Epithelial cell of proximal tubule (primary cell): ENCODE measurements at places on chromosomes 3 and 15. TPM values are rescaled to one million over a fixed set of nuclear protein-coding genes. Genes with fewer than 3 reads are reported as not detected.

Gene TRIM42
- not detected in 2 replicates for total RNA-seq

Gene ALPK3
- total RNA-seq, result 24.7 and 30.8 TPM in 2 replicates

Gene SPPL2A
- total RNA-seq, result 87.0 and 95.9 TPM in 2 replicates

Gene C3orf49
- not detected in 2 replicates for total RNA-seq

Gene NAA80
- 8.5 and 19.4 TPM in 2 replicates for total RNA-seq

Gene NR1I2
- 0.14 and 0.69 TPM in 2 replicates for total RNA-seq

Gene MCTP2
- 5.0 and 7.5 TPM in 2 replicates for total RNA-seq

Gene USP8
- 35.1 and 35.9 TPM in 2 replicates for total RNA-seq

Gene SLC22A13
- not detected in 2 replicates for total RNA-seq

Gene KLHL40
- total RNA-seq, result not detected in 2 replicates

Gene CLN6
- 14.9 and 55.0 TPM in 2 replicates for total RNA-seq

Gene CHRM5
- total RNA-seq, result not detected in 2 replicates

DNA sequence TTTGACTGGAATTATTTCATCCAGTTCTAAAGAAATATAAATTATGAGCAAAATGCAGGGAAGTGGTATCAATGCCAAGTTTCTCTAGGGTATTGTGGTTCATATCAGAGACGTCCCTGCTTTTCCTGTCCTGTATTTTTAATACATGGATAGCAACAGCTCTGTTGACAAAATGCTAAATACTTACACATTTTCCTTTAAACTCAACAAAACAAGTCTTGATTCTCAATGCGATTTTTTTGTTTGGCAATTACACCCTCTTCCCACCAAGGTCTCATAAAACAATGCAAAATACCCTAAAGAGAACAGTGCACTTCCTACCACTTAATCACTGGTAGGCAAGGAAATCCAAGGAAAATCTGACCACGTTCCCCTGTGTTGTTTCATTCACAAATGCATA lies 120.0 kb downstream of the DUT start:
- DNase-seq, result no peak

DNA sequence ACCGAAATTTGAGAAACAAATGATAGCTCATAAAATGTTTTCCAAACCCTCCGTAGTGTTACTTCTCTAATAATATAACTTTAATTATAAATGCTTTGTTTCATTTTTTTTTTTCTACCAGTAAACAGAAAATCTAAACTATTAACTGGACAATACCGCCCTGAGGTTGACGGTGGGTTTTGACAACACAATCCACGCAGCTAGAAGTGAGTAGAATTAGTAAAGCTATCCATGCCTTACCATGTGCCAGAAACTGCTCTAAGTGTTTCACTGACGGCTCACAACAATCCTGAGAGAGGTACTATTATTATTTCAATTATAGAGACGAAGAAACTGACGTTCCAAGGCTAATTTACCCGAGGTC lies 410 bp downstream of the NDUFAF1 start:
- no peak for DNase-seq

DNA sequence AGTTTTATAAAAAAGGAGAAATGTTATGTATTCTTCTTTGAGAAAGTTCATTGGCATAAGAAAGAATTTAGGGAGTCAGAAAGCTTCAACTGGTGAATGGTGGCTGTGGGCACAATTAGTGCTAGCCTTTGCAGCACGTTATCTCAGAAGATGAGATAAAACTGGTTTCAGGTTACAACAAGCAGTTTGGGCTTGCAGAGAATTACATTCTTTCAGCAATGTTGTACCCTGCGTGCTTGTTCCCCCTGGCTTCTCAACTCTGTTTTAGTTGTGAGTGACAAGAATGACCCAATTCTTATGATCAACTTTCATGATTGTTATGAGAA lies 31.6 kb upstream of the ACP3 start:
- no peak for DNase-seq

DNA sequence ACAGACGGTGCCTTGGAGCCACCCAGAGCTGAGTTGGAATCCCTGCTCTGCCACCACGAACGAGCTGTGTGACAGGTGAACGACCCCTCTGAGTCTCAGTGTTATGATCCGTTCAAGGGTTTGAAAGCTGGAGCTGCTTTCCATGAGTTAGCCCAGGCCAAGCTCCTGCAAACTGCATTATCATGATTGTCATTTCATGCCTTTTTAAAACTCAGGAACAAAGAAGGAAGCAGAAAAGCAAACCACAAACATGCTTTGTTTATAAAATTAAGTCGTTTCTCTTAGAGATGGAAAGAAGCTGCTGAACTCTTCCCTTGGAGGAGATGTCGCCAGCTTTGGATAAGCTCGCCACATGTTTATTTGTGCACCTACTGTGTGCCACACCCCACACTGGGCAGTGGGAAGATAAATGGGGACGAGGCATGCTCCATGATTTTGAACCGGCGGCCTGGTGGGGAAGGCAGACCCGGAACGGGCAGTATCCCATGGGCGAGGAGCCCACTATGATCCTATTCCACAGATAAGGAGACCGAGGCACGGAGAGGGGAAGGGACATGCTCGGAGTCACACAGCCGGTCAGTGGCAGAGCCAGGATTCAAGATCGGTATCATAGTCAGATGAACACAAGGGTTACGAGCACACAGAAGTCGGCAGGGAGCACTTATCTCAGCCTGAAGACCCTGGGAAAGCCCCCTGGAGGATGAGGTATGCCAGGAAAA lies 15.9 kb downstream of the HRH1 start:
- DNase-seq, result no peak

- no peak for DNase-seq
Measured at GRCh38 chr3:171765511-171765887, 44.8 kb downstream of the PLD1 start.

- DNase-seq, result no peak
Measured at GRCh38 chr15:88470625-88471372, 3.3 kb downstream of the MRPS11 start.

DNA sequence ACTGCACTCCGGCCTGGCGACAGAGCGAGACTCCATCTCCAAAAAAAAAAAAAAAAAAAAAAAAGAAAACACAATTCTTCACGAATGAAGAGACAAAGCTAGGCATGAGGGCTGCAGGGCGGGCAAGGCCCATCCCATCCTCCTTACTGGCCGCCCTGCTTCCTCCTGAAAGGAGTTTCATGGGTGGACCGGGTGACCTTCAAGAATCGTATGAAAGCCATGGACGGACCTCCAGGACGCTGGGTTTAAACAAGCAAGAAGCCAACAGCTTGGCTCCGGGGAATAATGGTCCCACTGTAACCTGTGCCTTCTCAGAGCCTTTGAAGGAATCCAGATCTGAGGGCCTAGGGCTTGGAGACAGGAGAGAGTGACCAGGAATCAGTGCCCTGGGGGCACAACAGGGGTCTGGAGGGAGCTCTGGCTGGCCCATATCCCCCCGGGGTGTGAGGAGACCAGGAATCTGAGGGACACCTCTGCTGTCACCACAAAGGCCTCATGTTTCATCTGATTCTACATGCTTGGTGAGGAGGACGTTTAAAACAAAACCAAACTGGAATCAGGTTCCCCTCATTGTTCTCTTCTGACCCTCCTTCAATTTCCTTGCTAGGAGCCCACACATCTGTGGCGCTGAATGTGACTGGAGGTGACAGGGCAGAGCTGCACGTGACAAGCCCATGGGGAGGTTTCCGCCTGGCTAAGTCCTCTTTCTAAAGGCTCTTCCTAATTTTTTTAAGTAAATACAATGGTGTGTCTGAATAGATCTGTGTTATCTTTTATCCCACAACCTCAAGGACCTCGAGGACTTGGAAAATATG lies 46.1 kb downstream of the WHAMM start:
- DNase-seq, result no peak

DNA sequence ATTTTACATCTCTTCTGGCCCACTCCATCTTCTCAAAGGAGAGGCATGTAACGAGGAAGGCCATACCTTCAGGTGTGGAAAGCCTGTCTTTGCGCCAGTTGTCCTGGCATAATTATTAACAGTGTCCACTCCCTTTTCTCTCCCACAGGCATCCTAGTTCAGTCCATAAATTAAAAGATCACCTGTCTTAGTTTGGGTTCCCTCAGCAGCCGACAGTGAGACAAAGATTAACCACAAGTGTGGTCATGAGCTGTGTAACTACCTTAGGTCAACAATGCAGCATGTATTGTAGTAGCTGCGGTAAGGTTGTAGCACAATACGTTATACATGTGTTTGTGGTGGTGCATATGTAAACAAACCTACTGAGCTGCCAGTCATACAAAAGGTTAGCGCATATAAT lies 103.3 kb upstream of the GALNT15 start:
- DNase-seq, result peak; percentile 71

- DNase-seq, result no peak
Measured at GRCh38 chr3:13280811-13281506, 139.2 kb downstream of the NUP210 start.

DNA sequence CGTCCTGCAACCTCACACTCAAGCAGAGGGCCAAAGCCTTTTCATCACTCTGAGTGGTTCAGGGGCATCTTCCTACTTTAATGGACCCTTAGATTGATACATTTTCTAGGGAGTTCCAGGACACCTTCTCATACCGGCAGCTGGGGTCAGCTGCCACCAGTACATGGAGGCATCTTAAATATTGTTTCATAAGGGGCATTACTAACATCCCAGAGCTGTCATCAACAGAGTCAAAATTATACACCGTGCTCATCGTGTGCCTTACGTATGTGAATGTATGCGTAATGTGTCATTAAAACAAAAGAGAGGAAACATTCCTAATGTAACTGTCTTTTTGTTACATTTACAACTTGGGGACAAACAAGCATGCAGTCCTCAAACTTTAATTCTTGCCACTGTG lies 57.9 kb downstream of the ARNT2 start:
- DNase-seq, result no peak

GRCh38 chr3:56894881-56895431 lies 93.2 kb upstream of the ARHGEF3 start:
- DNase-seq, result no peak

GRCh38 chr15:72771329-72771725 lies 12.2 kb downstream of the ADPGK start:
- DNase-seq, result no peak

DNA sequence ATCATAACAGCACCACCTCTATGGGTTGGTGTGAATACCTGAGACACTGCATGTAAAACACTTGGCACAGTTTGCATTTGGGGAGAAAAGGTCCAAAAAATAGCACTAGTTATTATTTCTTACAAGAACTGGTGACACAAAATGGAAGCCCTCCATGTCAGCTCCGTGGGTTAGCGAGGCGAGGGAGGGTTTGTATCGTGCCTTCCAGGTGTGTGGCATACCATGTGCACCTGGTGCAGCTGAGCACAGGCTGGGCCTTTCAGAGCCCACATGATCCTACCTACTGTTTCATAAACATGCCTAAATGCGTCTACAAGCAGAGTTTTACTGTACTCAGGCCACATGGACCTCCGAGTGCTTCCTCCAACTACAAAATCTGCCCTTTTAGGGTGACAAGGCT lies 5.6 kb downstream of the CXCR6 start:
- no peak for DNase-seq

- DNase-seq, result no peak
Measured at GRCh38 chr3:123338620-123339061, 110.2 kb downstream of the ADCY5 start.

- DNase-seq, result no peak
Measured at GRCh38 chr3:153215966-153216365, 53.9 kb downstream of the RAP2B start.

DNA sequence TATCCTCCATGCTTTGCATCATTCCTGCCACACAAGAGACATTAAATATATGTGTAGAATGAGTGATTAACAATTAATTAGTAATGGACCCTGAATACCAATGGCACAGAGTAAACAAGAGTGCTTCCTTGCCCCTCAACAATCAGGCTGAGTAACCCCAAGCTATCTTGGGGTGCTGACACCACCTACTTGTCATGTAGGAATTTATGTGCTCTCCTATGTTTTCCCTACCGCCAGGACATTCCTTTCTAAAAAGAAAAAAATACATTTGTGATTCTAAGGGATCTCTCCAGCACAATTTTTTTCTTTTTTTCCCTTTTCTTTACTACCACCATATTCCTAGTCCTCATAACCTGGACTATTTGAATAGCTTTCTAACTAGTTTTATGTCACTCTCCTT lies 449.1 kb downstream of the MFSD1 start:
- DNase-seq, result no peak

DNA sequence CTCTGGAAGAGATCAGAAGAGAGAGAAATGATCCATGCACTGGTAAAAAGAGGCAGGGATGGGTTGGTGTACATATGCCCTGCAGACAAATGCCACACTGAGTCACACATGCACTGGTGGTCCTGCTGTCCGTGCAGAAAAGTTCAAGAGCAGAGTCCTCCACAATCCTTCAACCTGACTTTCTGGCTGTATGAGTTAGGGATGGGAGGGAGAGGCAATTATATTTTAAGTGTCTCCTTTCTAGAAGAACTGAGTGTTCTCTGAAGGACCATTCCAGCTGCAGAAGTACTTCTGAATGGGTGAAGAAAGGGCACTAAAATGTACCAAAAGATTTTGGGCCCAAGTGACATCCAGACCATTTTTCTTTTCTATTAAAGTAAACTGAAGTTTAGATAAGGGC lies 26.4 kb downstream of the TMEM39A start:
- DNase-seq, result no peak

GRCh38 chr15:25136119-25136518 lies 181.3 kb downstream of the SNRPN start:
- DNase-seq, result no peak

DNA sequence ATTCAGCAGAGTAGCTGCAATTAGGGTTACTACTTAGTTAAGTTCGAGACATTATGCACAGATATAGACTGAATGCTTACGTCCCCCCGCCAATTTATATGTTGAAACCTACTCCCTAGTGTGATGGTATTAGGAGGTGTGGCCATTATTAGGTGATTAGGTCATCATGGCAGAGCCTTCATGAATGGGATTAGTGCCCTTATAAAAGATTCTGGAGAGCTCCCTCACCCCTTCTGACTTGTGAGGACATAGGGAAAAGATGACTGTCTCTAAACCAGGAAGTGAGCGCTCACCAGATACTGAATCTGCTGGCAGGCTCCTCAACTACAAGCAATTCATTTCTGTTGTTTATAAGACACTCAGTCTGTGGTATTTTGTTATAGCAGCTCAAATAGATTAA lies 25.6 kb upstream of the TEX9 start:
- no peak for DNase-seq

GRCh38 chr3:146953511-146953981 lies 348.4 kb upstream of the PLSCR5 start:
- DNase-seq, result peak; percentile 22

- DNase-seq, result no peak
Measured at GRCh38 chr3:62236016-62236415, 137.3 kb downstream of the FEZF2 start.

GRCh38 chr3:124791142-124791541 lies 60.9 kb downstream of the UMPS start:
- DNase-seq, result no peak

GRCh38 chr3:180962530-180962929 lies 27.0 kb downstream of the DNAJC19 start:
- DNase-seq, result no peak

GRCh38 chr3:8994226-8994625 lies 31.0 kb upstream of the RAD18 start:
- no peak for DNase-seq

DNA sequence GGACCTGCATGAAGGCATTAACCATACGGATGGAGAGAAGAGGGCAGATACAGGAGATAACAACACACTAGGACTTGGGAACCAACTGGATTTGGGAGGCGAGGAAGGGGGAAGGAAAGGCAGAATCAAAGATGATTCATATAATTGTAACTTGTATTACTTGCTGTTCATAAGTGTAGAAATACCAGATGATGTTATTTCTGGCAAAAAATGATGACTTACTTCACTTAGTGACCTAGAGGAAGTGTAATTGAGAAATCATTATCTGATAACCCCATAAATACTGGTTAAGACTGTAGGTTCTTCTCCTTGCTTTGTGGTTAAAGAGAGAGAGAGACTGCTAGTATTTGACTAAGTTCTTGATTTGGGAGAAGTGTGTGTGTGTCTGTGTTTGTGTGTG lies 50.5 kb upstream of the GK5 start:
- DNase-seq, result no peak

GRCh38 chr15:68817304-68818065 lies 3.2 kb downstream of the ANP32A start:
- DNase-seq, result no peak
